ENCODE measurements at places on chromosomes 13 and 19.

- DNase-seq, result no peak
These were observed 299.2 kb upstream of the DACH1 start for GRCh38 chr13:72166102-72166650.

DNA sequence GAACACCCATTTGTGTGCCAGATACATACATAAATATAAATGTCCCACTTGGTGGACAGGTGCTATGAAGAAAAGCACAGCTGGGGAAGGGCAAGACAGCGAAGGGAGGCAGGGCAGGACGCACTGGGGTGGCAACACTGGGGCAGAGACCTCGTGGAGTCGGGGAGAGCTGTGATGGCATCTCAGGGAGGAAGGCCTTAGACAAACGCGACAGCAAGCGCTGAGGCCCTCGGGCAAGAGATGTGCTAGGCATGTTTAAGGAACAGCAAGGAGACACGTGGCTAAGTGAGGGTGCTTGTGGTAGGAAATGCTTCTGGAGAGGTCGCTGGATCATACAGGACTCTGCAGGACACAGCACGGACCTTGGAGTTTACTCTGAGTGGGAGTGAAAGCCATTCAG lies 23.3 kb upstream of the CCNP start:
- DNase-seq, result no peak

DNA sequence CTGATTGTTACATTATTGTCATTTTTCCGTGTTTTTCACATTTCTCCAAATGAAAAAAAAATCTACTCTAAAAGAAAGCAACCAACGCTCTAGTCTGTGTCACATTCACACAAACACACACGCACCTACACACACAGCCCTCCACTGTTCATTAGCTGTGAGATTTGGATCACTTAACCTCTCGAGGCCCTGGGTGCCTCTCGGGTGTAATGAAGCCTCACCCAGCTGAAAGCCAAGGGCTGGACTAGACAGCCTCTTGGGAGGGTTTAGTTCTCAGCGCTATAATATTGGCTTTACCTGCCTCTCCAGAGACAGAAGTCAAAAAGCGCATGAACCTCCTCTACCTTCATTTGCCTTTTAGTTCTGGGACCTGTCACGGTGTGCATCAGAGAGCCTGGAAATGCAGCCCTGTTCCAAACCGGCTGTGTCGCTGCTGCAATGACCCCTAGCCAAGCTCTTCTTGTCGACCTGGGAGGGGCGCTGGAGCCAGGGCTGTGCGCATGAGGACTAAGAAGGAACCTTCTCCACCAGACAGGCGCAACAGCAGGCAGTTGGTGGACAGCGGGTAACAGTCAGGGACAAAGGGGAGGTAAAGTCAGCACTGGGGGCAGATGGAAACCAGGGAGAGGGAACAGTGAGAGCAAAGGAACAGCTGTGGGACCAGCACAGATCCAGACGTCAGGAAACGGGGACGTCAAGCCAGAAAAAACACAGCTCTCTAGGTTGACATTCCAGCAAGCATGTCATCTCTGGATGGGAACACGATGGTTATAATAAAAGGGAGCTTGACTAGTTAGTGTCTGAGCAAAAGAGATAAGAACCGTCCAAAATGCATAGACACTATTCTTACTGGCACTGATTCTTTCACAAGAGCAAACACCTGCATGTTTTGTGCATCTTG lies 375.9 kb downstream of the EFNB2 start:
- DNase-seq, result no peak

DNA sequence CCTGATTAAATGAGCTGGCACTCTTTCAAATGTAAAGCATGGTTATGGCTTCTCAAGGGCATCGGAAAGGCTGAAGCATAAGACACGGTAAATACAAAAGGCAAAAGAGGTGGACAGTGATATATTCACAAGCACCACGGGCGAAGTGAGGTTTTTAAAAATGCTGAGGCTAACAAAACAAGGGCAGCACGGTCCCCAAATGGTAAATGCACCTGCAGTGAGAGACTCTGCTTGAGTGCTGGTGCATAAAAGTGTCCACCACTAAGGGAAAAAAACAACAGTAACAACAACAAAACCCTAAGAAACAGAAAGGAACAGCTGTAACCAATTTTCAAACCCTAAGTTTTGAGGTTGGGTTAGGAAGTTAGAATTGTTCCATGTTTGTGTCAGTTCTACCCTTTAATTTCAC lies 234.9 kb downstream of the PCDH9 start:
- DNase-seq, result no peak

GRCh38 chr19:44447916-44448674 lies at the start of gene ZNF229:
TSS of gene ZNF229 (minus strand) at chr19:44448472. CDS start at chr19:44442847, 5,625 bp downstream.
- peak; percentile 82 for DNase-seq

DNA sequence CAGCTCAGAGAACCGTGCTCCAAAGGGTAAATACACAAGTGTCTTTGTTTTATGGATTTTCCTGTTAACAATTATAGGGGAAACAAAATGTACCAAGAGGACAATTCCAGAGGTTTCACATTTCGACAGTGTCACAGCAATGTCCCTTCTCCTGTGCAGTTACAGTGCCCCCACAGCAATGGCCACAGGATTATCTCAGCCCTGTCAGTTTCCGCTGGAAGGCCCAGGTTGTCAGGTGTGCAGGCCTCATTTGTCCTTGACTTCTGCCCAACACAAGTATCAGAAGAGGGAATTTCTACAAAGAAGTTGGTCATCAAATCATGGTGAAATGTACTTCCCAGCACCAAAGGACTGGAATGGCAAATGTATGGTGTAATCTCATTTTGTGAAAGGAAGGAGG lies 11.2 kb upstream of the N4BP2L2 start:
- DNase-seq, result no peak

GRCh38 chr13:99859178-99860177 lies 112.1 kb downstream of the ZIC5 start:
- peak; percentile 87 for DNase-seq

DNA sequence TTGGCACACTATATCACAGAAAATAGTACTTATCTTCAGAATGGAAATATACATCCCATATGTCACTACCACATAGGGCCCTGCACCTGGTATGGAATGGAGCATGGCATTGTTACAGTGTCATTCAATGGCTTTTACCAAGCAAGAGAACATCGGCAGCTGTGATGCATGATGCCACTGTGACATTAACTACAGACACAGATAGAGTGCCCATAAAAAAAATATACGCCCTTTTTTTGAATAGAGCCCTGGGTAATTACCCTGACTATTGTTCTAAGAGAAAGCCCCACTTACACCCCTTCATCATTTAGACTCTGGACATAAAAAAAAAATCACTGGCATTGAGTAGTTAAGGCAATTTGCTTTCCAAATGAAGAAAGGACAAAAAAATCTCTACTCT lies 320.3 kb downstream of the DNAJC15 start:
- DNase-seq, result no peak

DNA sequence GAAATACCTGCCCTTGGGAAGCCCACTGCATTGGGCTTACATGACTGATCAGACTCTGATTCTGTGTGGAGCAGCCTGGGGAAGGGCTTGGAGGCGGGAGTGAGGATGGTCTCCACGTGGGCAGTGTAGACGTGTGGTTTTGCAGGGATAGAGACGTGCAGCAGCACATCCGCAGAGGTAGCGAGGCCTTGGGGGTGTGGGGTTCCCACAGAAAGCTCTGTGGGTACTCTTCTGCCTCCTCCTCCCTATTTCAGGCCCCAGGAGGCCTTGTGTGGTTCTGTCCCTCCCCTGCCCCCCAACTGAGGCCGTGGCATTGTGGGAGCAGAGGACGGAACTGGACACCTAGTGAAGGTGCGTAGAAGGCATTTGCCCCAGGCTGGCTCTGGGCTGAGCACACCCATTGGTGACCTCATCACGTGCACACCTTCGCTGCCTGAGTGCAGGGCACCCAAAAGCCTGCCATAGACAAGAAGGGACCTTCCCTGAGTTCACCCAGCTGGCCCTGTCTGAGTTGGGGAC lies 28.9 kb downstream of the PPP1R37 start:
- DNase-seq, result no peak

DNA sequence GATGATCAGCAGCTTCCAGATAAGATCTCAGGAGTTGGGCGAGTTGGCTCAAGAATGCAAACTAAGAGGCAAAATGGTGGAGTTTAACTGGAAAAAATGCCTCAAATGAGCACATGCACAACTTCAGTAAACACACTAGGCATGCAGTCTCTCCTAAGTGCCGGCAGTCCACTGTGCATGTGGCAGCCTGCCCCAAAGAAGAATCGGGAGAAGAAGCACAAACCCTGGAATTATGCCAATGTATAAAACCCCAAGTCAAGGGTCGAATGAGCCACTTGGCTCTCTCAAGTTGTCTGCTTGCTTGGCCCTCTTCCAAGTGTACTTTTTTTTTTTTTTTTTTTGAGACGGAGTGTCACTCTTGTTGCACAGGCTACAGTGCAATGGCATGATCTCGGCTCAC lies 53.3 kb upstream of the SLITRK1 start:
- no peak for DNase-seq

DNA sequence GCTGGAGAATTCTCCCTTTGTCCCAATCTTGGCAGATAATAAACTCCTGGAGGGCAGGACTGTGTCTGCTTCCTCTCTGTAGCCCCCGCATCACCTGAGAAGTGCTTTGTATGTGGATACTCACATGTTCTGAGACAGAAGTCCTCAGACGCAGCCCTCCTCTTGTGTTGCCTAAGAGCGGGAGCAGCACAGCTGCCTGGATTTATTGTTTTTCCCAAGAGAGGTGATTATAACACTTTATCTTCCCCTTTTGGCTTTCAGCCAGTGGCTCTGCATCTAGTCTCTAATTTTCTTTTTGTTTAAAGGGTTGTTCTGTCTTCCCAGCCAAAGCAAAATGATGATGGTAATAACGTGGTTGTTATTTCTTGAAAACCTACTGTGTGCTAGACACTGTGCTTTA lies 36.1 kb downstream of the OLFM4 start:
- no peak for DNase-seq

DNA sequence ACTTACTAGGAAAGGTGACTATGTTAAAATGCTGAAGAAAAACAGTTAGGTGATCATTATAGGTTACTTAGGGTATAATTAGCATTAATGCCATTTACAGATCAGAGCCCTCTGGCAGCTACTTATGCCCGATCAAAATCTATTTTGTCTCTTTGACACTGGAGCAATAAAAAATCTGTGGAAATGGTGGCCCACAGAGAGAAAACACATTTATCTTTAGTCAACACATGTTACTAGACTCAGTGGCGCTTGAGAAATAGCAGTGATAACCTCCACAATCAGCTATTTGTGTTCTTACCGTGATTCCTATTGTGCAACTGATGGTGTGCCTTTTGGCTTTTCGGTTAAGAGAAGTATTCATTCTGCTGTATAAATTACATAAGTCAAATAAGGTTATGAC lies 1519.6 kb downstream of the PCDH9 start:
- no peak for DNase-seq

GRCh38 chr19:10832939-10833296 lies 3.1 kb downstream of the TMED1 start:
- DNase-seq, result no peak

GRCh38 chr13:99356262-99357091 lies 49.3 kb upstream of the GPR183 start:
- DNase-seq, result no peak

DNA sequence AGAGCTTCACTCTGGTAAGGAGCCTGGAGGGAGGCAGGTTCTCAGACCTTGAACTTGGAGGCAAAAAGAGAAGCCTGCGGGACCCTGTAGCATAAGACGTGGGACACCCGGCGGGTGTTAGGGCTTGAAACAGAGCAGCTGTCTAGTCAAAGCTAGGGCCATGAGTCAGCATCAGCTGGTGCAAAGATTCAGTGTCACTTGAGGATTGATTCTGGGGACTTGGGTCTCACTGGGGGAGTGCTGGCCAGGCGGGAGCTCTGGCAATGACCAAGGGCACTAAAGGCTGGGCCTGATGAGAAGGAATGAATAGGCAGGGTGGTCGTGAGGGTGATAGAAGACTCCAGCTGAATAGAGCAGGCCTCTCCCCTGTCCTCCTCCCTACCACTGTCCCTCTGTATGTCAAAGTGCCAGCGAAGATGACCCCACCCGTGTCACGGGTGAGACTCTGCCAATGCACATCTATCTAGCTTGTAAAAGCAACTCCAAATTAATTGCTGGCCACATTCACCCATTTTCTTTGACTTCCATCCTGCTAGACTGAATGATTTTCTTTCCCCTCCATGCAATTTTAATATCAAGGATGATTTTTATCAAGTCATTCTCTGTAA lies 97.1 kb downstream of the MBNL2 start:
- no peak for DNase-seq

DNA sequence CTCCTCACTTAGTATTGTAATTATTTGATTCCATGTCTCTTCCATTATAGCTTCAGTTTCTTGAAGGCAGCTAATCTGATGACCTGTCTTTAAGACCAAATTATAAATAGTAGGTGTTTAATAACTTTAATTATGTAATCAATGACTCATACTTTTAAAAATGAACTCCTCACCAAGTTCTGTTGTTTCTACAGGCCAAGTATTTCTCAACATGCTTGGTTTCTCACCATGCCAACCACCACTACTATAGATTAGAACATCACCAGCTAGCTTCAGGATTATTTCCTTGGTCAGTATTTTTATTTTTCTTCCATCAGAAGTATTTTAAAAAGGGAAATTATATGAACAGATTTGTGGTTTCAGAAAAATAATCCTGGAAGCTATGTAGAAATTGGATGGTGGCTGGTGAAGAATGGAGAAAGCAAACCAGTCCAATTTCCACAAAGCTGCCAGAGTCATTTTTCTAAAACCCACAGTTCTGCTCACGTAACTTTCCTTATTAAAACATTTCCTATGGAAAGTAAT lies 237.7 kb upstream of the DACH1 start:
- DNase-seq, result no peak

DNA sequence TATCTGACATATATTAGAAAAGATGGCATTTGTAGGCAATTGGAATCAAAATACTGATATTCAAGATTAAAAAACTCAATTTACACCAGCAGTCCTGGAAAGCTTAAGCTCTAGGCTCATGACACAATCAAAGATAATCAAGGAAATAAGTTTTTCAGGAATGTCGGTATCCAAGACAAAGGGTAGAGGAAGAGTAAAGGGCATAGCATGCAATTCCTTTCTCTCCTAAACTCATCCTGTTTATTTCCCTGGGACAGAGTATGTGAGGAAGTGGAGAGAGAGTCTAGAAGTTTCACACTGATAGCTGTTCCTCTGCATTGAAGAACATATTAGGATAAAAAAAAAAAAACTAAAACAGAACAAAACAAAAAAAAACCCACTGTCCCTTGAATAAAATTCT lies 2452.1 kb downstream of the PCDH9 start:
- DNase-seq, result no peak
